Cardiac muscle cell (in vitro differentiated cells and primary cell): ENCODE measurements at places on chromosomes 5 and 9. TPM values are rescaled to one million over a fixed set of nuclear protein-coding genes. Genes with fewer than 3 reads are reported as not detected.

The MATR3 gene
- total RNA-seq = 237 and 293 TPM in 2 replicates

The PRSS3 gene
- total RNA-seq = not detected in 2 replicates

The SNX24 gene
- 13.4 and 19.3 TPM in 2 replicates for total RNA-seq

The UBE2QL1 gene
- 5.9 and 8.8 TPM in 2 replicates for total RNA-seq

The HTR1A gene
- not detected in 2 replicates for total RNA-seq

The MYOT gene
- total RNA-seq = not detected in 2 replicates

The GPR150 gene
- 0.07 and 0.57 TPM in 2 replicates for total RNA-seq

The IL31RA gene
- not detected in 2 replicates for total RNA-seq

The GRM6 gene
- not detected in 2 replicates for total RNA-seq

The CLIC3 gene
- not detected in 2 replicates for total RNA-seq

DNA sequence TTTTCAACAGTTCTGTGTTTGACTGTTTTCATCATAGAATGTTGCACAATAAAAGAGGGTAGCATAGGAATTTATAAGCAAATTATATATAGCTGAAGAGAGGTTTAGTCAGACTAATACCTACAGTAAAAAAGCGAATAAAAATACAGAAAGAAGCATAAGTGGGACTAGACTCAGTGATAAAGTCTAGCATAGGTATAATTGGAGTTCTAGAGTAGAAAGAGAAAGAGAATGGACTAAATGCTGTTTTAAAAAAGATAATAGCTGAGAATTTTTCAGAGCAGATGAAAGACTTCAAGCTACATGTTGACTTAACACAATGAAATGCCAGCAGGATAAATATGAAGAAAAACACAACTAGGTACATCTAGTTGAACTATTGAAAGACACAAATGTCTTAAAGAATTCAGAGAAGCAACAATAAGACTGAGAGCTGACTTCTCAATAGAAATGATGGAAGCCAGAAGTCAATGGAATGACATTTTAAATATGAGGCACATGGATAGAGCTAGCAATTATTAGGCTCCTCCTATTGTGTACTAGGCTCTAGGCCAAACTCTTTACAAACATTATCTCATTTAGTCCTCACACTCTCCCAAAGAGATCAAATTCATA lies 573.9 kb downstream of the ZNF608 start:
- DNase-seq = no peak

- no peak for DNase-seq
Observed at GRCh38 chr9:19759066-19759465, 29.8 kb downstream of the SLC24A2 start.

- DNase-seq = peak; percentile 63
Observed at GRCh38 chr9:88531920-88532698, 2.9 kb upstream of the NXNL2 start.

GRCh38 chr5:55965525-55965924 lies 29.2 kb downstream of the IL6ST start:
- no peak for DNase-seq

DNA sequence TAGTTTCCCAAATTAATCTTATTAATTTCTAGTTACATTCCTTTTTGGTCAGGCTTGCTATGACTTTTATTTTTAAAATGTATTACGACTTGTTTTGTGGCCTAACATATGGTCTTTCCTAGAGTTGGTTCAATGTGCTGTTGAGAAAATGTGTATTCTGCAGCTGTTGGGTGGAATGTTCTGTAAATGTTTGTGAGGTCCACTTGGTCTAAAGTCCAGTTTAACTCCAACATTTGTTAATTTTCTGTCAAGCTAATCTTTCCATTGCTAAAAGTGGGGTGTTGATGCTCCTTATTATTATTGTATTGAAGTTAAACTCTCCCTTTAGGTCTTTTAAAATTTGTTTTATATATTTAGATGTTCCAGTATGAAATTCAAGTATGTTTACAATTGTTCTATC lies 1010.8 kb upstream of the EDIL3 start:
- DNase-seq = no peak

- no peak for DNase-seq
Observed at GRCh38 chr9:124500796-124501611, 6.2 kb downstream of the NR5A1 start.

DNA sequence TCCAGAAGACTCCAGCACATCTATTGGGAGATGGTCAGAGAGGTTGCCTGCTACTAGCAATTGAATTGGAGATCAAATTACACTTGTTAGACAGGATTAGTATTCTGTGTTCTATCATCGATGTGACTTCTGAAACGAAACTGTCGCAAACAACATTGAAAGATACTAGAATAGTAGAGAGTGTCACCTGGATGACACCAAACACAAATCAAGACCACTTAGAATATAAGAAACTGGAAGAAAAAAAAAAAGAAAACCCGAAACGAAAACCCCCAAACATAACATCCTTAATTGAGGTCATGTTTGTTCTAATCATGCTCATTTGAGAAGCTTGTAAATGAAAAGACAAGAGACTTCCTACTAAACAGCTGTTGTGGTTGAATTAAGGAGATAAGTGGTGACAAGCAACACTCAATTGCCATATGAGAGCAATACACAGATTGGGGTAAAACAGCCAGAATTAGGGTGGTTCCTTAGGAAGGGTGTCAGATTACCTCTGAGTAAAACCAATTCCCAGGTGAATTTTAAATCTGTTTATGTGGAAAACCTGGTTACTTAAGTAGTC lies 97.6 kb downstream of the BASP1 start:
- peak; percentile 43 for DNase-seq

- no peak for DNase-seq
Observed at GRCh38 chr9:123399803-123400378, 43.9 kb downstream of the CRB2 start.

DNA sequence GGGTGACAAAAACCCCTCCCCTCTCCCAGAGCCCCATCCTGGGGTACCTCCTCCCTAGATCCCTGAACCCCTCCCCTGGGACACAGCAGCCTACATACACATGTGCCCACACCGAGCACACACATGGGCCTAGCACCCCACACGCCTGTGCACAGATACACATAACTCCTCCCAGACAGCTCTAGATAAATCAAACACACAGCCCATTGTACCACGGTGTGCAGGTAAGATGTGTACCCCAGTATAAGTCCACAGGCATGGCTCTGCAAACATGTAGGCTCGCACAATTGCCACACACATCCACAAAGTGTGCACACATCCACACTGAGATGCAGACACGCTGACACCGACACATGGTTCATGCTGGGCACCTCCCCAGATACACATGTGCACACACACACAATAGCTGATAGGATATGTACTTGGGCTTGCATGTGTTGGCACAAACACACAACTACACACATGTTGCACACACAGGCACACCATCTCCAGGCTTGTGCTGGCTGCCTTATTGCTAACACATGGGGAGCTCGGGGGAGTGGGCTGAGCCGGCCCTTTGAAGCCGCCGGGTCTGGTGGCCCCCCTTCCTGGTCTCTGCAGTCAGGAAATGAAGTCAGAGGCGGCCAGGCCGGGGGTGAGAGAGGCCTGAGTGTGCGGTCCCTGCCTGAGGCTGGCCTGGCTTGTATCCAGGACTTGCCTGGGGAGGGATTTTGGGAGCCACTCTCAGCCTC lies 30.2 kb downstream of the GOLGA2 start:
- DNase-seq = peak; percentile 79

- no peak for DNase-seq
Observed at GRCh38 chr5:73820326-73820725, 194.3 kb downstream of the ARHGEF28 start.

- DNase-seq = no peak
Observed at GRCh38 chr9:37446401-37446800, 18.8 kb downstream of the ZBTB5 start.

- DNase-seq = peak; percentile 19
Observed at GRCh38 chr9:120107138-120107537, 472.8 kb downstream of the CDK5RAP2 start.

GRCh38 chr9:73080110-73080694 lies 71.5 kb upstream of the ANXA1 start:
- peak; percentile 5 for DNase-seq

DNA sequence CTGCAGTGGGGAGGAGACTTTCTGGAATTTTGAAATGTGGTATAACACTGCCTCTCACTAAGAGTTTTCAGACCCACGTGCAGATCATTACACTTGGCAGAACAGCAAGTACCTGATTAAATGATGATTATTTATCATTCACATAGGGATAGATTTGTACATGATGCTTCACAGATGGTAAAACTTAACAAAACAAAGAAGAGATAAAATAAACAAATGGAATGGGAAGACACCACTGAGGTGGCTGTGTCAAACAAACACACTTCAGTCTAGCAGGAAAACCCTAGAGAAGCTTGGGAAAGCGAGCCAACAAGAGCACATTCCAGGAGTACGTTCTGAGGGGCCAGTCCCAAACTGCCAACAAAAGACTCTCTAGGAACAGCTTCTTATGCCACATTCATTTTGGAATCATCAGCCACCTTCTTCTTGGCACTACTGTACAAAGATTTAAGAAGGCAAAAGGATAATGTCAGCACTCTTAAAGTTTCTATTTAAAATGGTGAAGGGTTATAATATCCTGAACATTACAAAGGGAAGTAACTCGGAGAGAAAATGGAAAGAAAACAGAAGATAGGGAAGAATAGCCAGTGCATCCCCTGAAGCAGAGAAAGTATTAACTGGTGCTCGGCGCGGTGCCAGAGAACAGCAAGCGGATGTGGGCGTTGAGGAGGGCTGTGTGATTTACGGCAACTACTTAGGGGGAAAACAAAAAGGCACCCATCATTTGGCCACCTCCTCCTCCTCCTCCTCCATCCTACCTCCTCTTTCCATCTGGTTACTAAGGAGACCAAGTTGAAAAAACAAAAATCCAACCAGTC lies 1.6 kb downstream of the MED27 start:
- DNase-seq = peak; percentile 63

- DNase-seq = peak; percentile 24
Observed at GRCh38 chr5:67404256-67405100, 207.9 kb upstream of the CD180 start.

- peak; percentile 28 for DNase-seq
Observed at GRCh38 chr5:16685069-16685468, 68.3 kb upstream of the RETREG1 start.

GRCh38 chr5:33457126-33457525 lies 16.4 kb downstream of the TARS1 start:
- no peak for DNase-seq
